Mesenteric fat pad (tissue), 1 donor: ENCODE measurements at places on chromosomes 6 and 20. TPM values are rescaled to one million over a fixed set of nuclear protein-coding genes. Genes with fewer than 3 reads are reported as not detected.

- no peak for DNase-seq
Observed at GRCh38 chr20:10497791-10498190, 62.7 kb downstream of the SLX4IP start.

DNA sequence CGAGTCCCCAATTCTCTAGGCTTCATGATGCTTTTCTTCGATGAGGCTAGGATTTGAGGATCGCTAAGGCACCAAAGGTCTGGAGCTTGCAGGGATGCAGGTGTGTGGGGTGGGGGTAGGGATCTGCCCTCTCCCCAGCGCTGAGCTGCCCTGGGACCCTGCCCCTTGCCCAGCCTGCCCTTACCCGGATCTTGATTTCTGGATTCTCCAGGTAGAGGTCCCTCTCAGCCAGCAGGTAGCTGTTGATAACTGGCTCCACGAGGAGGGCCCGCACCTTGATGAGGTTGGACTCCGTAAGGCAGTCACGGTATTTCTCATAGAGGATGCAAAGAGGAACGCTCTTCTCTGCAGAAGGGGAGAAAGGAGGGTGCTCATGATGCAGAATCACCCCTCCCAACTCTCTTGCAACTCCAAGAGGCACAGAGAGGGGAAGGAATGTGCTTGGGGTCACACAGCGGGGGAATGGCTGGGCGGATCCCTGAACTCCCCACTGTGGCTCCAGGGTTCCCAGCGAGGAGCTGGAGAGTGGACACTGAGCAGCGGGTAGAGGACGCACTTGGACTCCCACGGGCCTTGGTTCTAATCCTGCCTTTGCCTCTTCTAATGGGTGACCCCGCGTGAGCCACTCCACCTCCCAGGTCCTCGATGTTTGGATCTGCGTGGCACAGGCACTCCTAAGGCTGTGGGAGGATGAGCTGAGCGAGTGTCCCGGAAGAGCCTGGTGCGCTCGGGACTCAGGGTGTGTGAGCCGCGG is 32.7 kb downstream of the TGM2 start:
- DNase-seq: no peak

GRCh38 chr6:20433929-20434328 is 32.2 kb downstream of the E2F3 start:
- DNase-seq: no peak

DNA sequence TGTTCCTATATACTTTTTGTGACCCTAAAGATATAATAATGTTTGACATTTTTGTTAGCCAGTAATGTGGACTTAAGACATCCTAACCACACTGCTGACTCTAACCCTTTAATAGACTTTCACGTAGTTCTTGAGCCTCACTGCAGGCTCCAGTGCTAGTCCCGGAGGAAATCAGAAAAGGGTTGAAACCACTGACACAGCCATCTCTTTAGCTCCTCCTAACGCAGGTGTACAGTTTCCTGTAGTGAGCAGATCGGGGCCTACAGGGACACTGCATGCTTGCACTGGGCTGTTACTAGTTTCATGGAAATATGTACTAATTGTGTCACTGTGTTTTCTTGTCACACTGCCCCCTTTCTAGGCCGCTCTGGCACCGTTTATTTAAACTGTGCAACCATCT is 512 bp upstream of the HDGFL1 start:
- no peak for DNase-seq

- no peak for DNase-seq
Observed at GRCh38 chr6:39669207-39669972, 55.8 kb downstream of the KIF6 start.

DNA sequence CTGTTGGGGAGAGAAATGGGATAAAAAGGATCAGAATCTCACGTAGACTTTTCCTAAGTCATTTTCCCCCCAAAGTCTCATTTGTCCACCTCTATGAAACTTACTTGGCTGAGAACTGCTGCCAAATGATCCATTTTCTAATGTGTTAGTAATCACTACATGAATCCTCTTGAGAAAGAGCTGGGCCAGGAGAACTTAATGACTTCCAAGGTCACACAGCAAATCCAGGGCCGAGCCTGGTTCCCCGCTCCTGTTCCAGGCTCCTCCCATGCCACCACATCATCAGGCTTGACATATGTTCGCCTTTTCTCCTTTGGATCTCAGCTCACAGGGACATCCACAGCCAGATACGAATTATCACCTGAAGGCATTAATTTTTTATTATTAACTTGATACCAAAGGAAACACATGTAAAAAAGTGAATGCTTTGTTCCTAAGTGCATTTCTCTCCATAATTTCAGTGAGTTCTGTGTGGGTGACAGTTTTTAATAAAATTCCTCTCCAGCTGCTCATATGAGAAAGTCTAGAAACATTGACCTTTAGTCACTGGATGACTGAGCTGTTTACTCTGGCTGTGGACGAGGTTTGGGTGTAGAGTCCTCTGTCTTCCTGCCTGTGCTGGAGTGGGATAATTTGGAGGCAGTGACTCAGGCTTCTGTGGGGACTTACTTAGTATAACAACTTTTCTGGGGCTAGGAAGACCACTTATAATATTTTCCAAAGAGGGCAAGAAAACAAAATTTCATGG is 276.3 kb downstream of the PAX1 start:
- DNase-seq: no peak

DNA sequence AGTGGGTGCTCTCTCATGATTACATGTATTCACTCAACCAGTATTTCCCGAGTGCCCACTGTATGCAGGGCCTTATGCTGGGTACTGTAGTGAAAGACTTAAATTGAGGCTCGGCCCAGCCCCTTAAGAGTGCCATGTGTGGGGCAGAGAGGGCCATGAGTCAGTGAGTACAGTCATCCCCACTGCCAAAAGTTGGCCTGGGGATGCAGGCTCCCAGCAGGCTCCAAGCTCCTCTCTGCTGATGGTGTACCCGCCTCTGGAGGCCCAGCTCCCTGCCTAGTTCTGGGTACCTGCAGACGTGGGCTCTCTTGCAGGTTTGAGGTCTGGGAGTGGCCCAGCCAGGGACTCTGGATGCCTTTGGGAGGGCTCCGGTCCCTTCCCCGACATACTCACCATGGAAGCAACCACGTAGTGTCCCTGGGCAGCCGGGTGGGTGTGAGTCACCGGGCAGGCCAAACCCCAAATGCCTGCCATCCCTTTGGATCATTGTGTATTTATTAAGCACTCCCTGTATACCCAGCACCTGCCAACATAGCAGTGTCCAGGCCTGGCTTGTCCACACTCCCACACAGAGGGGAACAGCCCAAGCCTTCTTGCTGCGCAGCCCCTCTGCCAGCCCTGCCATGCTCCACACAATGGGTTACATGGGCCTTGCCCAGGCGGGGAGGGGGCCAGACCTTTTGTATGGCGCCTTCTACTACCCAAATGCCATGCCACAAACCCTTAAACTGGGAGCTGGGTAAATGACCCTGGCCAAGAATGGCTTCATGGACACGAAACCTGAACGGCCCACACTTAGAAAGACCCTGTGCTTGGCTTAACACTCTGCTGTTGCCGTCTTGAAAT is 153.6 kb downstream of the VEGFA start:
- no peak for DNase-seq

DNA sequence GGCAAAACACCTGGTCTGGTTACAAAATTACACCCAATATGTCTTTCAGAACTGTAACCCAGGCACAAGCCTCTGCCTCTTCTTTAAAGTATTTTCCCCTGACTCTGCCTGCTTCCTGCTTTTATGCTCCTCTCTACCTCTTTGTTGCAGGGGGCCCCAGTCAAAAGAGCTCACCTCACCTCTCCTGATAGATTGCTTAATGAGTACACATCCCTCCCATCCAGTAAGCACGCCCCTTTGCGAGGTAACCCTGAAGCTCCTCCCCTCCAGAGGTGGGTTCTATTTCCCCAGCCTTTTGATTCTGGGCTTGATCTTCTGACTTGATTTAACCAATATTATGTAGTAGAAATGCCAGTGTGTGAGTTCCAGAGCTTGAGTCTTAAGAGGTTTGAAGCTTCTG is 56.6 kb upstream of the EYA2 start:
- no peak for DNase-seq

DNA sequence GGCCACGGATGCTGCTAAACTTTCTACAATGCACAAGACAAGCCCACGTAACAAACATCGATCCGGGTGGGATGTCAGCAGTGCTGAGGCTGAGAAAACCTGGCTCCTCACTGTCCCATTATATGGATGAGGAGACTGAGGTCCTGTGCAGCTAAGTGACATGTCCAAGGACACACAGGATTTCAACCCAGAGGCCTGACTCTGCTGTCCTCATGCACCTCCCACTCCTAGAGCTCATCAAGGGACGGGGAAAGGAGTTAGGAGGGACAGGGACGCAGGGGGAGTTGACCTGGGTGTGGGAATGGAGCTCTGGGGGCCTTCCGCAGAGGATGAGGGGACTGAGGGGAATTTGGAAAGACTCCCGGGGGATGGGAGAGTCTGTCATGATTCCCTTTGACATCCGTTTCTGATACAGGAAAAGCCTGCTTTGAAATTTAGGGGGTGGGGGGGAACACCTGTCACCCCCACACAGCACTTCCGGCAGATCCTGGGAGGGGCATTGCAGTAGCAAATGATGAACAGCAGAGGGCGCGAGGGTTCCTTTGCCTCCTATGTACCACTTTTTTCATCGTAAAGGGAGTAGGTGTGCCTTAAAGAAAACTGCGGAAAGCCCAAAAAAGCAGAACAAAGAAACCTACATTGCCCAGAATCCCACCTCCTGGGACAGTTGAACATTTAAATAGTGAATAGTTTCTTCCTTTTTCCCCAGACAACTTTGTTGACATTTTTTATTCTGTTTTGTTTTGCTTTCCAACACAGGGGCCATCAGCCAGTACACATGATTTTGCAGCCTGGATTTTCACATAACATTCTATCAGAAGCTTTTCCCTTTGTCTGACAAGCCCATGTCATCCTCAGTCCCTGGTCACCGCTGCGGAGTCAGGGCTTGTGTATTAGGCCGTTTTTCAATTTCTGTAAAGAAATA is 48.6 kb downstream of the SLC2A10 start:
- no peak for DNase-seq

- DNase-seq: no peak
Observed at GRCh38 chr6:65199121-65199520, 507.9 kb downstream of the EYS start.

GRCh38 chr20:21623074-21623780 is 82.2 kb upstream of the PAX1 start:
- no peak for DNase-seq

GRCh38 chr20:62891111-62891510 is 29.5 kb upstream of the TCFL5 start:
- DNase-seq: no peak

DNA sequence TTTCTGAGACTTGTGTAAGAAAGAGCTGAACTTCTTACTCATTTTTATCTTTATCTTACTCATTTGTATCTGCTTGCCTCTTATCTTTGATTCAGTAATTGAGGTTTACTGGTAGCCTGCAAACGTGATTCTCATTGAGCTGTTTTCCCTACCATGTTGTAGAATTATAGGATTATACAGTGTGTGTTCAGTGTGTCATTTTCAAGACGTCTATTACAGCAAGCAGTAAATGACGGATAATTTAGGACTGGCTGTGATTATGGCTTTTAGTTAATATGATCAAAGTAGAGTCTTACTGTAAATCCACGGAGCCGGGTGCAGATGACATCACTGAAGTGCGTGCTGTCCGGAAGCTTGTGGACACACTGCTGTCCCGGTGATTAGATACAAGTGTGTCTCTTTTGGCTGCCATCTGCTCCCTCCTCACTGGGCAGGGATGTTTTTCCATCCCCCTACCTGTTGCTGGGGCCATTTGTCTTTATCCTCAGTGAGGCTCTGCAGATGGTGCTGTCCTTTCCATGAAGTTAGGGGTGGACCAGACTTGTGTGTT is 6.0 kb downstream of the NELFCD start:
- DNase-seq: peak; percentile 24

DNA sequence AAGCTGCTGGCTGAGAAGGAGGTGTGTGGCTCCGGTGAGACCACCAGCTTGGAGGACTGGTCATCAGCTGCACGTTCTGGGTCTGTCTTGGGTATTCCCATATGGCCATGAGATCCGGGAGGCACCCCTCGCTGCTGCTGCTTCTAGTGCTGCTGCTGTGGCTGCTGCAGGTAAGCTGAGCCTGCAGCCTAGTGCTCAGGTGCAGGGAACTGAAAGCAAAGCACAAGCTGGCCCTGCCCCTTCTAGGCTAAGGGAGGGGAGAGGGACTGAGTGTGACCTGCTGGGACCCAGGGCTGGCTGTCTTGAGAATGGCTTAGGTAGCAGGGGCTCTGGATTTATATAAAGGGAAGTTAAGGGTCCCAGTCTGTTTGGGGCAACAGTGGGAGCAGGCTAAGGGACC is 403 bp downstream of the CDH26 start:
- DNase-seq: no peak

GRCh38 chr6:98957450-98957849 is 9.7 kb upstream of the FBXL4 start:
- DNase-seq: no peak

GRCh38 chr6:85600713-85601313 is 7.2 kb upstream of the SNX14 start:
- no peak for DNase-seq

- no peak for DNase-seq
Observed at GRCh38 chr6:153947808-153948447, 91.1 kb upstream of the OPRM1 start.

DNA sequence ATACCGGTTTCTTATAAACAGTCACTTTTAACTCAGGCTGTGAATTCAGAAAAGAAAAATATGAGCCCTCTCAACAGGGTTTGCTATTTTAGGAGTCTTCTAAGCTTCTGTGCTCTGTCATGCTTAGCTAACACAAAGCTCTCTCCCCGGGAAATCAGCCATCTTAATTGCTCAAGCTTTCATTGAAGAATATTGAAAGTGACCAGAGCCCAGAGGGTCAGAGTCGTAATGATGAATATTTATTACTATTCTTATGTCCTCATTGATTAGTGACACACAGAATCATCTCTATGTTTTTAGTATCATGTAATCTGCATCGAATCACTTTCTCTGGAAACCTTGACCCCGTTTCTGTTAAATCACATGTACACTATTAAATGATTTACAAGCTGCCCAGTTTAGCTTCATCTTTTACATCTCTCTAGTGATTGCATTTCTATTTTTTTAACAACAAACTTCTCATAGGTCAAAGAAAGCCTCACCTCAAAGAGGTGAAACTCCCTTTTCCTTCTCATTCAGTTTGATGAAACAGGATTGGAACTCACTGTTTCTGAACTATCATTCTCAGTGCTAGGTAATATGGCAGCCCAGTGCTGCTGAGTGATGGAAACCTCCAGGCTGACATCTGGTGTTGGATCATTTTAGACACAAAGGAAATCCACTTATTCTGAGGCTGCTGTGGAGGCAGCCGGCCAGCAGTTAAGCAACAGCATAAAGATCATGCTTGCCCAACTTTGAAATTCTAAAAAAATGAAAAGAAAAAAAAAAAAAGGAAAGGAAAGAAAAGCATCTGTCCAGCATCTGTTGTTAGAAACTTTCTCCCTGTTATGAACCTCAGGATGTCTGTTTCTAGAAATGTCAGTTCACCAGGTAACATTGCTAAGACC is 96.3 kb downstream of the RFPL4B start:
- no peak for DNase-seq

GRCh38 chr20:58160451-58161061 is 67.9 kb downstream of the ANKRD60 start:
- no peak for DNase-seq

GRCh38 chr6:154732538-154733182 is 556 bp upstream of the SCAF8 start:
- DNase-seq: no peak

Gene FAM217A
- not detected for total RNA-seq

Gene SYNGAP1
- total RNA-seq: 14.1 TPM

Gene FLRT3
- total RNA-seq: 0.06 TPM

Gene CCN6
- total RNA-seq: not detected

Gene CEBPB
- total RNA-seq: 434 TPM

Gene LY6G6D
- not detected for total RNA-seq

Gene RIPPLY2
- total RNA-seq: not detected

Gene CRISP3
- total RNA-seq: not detected

Gene PDYN
- not detected for total RNA-seq

Gene KHDC1L
- not detected for total RNA-seq

Gene SSTR4
- total RNA-seq: not detected

Gene TSPO2
- not detected for total RNA-seq

Gene LCA5
- total RNA-seq: 3.1 TPM
